GM06990 (cell line): ENCODE measurements at places on chromosomes 5 and 9.

- DNase-seq = no peak
These were observed 1064.4 kb upstream of the DMAC1 start for GRCh38 chr9:8863886-8864544.

DNA sequence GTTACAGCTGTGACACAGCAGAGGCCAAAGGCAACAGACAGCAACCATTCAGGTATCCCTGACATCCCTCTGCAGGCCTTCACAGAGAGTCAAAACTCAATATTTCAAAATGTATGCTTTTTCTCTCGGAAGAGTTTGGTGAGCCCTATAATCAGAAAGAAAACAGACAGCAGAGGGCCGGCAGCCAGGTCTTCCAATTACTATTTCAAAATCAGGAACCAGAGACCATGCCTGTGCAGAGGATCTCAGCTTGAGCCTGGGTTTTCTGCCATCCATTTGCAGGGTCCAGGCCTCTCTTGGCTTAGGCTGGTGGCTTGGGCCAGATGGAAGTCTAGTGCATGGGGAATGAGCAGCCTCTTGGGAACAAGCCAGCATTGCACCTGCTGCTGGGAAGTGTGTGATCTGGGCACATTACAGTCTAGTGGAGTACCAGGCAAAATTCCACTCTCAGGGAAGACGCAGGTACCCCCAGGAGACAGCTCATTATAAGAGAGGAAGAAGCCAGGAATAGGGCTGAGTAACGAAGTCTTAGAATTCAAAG lies 231.3 kb downstream of the ENC1 start:
- DNase-seq = no peak

DNA sequence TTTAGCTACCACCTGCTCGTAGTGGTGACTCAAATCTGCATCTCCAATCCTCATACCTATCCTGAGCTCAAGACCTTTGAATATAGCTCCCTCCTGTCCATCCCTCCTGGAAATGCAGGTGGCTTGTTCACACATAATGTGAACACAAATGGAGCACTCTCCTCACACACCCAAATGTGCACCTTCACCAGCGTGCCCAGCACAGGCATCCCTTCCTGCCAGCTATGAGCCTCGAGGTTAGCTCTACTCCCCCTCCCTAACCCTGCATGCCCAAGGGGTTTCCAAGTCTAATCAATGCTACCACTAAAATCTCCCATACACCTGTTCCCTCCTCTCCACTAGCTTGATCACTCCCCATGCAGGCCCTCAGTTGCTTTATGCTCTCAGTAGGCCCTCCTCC lies 2.2 kb upstream of the TGFBI start:
- no peak for DNase-seq

GRCh38 chr5:172429201-172429940 lies 25.0 kb downstream of the SH3PXD2B start:
- DNase-seq = no peak

- no peak for DNase-seq
These were observed 765.2 kb upstream of the NUDT12 start for GRCh38 chr5:104327801-104328200.

GRCh38 chr5:56350597-56351170 lies 117.6 kb upstream of the ANKRD55 start:
- DNase-seq = no peak

DNA sequence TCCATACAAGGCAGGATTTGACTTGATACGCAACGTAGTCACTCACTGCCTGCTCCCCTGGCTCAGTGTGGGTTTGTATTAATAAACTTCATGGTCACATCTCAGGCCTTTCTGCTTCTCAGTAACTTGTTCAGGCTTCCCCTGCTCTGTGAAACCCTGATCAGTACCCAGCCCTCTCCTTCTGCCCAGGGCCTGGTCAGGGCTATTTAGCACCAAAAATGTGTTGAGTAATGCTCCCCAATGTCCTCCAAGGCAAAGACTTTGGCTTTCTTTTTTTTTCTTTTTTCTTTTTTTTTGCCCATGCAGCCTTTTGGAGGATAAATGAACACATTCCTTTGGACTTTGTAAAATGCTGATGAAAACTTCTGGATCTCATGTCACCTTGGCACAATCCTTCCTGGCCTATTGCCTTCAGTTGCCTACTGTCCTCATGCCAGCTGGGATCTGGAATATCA lies 399.2 kb upstream of the KLF4 start:
- no peak for DNase-seq
